ENCODE measurements at places on chromosomes 4 and X.

DNA sequence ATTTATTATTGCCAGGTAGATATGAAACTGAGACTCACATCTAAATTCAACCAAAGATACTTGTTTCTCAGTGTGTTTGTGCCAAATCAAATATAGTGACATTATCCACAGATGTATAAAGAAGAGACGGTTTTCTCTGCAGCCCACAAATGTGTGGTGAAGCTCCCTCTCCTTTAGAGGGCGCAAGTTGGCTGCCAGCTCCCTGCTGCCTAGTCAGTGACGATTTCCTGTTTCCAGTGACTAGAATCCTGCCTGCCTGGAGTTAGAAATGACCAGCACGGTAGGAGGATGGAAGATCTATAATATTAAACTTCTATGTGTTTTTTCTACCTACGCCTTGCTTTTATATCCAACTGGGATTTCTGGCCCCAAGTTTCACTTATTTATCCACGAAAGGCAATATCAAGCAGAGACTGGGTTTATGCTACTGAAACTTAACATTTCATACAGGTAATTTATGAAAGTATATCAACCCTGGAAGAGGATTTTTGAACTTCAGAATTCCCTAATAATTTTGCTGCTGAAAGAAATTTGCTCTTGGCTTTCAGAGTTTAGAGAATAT, 1793.7 kb upstream of the TENM3 start:
- DNase-seq, result no peak

DNA sequence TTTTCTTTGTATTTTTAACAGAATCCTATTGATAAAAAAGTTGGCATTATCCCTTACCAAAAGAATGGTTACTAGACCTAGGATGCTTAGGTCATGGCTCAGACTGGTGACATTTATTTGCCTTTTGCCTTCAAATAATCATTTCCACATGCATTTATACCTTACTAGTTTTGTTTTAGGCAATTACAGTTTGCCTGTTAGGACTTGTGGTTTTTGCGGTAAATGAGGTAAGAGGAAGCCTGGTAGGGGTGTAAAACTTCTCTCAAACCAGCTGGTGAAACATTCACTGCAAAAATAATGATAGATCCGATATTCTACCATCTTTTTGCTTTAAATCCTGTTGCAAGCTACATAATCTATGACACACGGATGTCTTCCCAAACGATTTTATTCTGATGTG, 12.1 kb downstream of the LAMP2 start:
- DNase-seq, result no peak

DNA sequence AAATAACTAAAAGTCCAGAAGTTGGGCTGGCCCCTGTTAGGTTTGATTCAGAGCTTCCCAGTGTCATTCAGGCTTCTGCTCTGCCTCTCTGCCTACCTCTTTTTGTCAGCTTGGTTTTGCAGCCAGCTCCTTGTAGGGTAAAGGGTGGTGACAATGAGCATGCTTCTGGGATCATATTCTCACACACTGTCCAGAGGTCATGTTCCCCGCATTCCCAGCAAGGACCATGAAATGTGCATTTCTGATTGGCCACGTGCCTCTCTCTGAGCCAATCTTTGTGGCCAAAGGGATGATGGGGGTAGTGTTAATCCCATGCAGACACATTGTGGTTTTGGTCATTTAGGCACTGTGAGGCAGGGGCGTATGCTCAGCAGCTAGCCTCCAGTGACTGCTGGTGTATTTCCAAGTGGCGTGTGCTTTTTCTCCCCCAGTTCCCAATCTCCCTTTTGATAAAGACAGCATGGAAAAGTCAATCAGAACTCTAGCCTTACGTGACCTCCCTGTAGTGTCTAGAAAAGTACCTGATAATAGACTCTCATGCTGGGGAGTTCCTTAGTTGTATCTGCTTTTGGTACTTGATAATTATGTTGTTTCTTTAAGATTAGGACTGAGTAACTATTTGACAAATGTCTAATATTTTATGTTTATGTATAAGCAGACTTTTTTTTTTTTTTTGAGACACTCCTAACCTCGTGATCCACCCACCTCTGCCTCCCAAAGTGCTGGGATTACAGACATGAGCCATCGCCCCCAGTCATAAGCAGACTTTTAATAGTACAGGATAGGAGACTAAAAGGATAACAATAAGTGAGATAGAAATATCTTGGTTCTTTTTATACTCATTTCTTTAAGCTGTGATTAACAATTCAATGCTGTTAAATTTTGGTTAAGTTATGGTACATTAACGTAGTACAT, 57.8 kb downstream of the KIAA0232 start:
- DNase-seq, result no peak

DNA sequence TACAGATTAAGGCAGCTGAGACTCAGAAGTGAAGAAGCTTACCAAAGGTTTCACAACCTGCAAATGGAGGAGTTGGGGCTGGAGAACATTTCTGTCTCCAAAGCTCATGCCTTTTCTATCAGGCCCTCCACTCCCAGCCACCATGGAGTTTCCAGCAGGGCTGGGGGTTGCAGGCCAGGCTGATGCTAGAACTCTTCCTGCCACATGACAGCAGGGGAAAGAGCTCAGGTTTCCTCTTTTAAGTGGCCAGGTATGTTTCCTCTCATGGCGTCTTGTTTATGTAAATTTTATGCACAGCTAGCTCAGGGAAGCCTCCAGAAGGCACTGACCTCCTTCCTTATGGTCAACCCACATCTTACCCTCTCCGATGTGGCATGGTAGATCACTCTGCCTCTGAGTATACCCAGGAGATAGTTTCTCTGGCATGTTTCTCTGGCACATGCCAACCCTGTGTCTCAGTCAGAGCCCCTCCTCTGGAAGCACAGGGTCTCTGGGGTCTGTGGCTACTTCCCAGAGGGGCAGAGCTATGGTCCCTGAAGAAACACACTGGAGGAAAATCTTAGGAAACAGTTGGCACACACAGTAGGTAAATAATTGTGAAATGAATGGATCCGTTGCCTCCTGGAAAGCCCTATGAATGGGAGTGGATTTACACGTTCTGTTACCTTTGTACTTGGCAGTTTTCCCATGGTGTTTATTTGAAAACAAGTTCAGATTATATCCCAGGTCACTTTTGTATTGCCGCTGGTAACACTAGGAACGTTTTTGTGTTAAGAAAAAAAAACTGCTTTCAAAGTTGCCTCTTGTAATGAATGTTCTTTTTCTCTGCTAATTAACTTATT, 28.9 kb downstream of the PDK3 start:
- no peak for DNase-seq

DNA sequence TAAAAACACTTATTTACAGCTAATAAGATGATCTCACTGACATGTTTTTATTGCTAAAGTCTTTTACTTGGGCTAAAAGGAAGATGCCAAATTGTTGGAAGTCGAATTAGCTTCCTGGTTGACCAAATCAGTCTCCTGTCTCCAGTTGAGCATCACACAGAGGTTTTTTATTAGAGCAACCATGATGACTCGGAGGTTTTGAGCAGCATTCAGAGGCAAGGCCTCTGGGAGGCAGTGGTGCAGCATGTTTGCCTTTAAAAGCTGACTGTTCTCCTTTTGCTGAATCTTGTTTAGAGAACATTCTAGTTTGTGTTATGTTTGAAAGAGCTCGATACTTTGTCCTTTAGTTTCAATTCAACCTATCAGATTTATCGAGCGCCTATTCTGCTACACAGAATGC, 2.1 kb downstream of the UCHL1 start:
- DNase-seq, result peak; percentile 1

- DNase-seq, result no peak
Observed at GRCh38 chrX:149274516-149275105, 230.5 kb downstream of the IDS start.

DNA sequence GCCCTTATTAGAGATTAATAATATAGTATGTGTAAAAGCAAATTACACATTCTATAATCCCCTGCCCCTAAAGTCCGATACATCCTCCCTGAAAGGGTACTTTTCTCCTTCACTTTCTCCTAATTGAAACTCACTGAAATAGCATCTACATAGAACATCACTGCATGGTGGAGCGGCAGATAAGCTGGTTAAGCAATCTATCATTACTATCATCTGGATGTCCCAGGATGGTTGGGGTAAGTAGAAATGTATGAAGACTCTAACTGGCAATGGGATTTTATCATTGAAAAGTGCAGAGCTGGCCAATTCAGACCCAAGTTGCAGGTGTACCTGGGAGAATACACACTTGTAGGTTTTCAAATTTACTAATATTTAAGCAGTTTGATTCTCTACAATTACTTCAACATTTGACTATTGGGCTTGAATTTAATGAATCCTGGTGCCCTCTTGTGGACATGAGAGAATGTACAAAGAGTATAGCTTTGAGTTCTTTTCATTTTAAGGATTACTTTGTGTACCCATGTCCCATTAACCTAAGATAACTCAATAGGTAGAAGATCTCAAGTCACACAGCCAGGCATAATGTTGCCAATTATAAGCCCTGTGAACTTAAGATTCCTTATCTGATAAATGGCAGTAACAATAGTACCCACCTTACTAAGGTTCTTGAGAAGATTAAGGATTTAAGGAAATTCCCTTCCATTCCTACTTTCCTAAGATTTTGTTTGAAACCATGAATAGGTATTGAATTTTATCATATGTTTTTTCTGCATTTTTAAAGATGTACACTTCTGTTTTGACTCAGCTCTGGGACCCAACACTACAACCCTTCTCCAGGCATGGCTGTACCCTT, 69.8 kb downstream of the SHROOM3 start:
- peak; percentile 44 for DNase-seq

GRCh38 chrX:17511556-17511955, 136.6 kb downstream of the NHS start:
- no peak for DNase-seq

- no peak for DNase-seq
Observed at GRCh38 chr4:27759611-27760575, 899.3 kb downstream of the STIM2 start.

DNA sequence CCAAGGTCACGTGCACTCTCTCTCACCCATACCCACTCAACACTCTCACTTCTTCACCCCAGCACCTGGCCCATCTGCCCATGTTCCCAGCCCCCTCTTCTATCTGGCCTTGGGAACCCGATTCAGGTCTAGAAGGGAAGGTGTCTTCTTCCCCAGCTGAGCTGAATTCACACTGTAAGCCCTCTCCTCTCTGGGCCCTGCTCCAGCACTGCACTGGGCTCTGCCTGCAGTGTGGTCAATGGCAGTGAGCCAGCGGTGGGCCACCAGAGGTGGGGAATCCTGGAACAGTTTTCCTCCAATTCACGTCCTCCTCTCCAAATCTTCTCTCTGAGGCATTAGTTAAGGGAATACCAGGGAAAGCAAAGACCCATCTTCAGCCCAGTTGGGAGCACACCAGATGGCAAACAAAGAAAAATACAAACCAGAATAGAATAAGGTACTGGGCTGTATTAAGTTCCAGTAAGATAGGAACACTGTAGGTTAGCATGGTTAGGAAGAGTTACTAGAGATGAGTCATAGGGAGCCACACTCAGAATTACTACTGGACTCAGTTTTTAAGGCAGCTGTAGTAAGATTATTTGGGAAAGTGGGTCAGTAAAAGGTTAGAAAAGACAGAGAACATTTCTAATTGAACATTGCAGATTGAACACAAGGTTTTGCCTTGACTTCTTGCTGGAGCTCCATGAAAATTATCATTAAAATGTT, 5.0 kb downstream of the AWAT2 start:
- no peak for DNase-seq

GRCh38 chr4:38939165-38939564, 71.6 kb downstream of the FAM114A1 start:
- no peak for DNase-seq

GRCh38 chr4:125526420-125526819, 211.7 kb downstream of the FAT4 start:
- no peak for DNase-seq

DNA sequence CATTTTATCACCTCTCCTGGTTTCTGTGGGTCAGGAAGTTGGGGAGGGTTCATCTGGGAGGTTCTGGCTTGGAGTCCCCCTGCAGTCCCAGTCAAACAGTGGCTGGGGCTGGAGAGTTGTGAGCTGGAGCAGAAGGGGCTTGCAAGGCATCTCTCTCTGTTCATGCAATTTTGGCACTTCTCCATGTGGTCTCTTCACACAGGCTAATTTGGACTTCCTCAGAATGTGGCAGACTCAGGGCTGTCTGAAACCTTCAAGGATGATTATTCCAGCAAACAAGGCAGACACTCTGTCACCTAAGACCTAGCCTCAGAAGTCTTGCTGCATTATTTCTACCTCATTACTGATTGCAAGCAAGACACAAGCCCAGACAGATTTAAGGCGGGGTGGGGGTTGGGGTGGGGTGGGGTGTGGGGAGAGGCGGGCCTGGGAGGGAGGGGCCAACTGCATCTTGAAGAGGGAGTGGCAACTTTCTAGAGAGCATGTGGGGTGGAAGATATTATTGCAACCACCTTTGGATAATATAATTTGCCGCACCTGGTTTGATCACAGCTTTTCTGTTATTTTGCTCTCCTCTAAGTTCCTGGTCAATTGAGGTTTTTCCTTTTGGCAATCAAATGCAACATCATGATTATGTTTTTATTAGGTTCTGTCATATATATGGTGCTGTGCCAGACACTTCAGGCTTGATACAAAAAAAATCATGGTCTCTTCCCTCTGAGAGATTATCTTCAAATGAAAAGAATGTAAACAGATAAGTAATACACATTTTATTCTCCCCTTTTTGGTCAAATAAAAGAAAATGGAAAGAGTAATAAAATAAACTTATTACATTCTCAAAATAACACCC, 799.5 kb downstream of the RPA4 start:
- DNase-seq, result no peak

- DNase-seq, result no peak
Observed at GRCh38 chrX:153877571-153878261, 8.3 kb downstream of the L1CAM start.

GRCh38 chr4:176150356-176150682, 45.1 kb downstream of the SPATA4 start:
- DNase-seq, result no peak

- DNase-seq, result no peak
Observed at GRCh38 chr4:164876700-164877324, at the start of gene APELA. TSS of gene APELA (plus strand) at chr4:164877178. CDS start at chr4:164877332, 154 bp downstream.

DNA sequence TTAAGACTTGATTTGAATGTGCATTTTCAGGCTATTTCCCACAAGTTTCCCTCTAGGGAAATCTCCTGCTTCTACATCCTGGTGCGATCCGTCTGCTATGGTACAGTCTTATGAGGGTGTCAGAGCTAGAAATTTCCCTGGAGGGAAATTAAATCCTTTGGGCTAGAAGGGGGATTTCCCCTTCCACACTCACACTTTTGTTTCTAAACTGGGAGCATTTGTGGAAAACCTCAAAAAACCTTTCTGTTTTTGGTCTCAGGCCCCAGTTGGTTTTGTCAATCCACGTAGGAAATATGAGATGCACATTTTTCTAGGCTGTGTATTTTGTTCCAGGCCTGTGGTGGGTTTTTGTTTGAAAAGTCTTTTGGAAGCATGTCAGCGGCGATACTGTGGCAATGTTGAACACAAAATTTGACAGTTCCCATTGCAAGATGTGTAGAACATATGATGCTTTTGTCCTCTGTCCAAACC, 17.8 kb downstream of the HMGB3 start:
- DNase-seq, result no peak

Measured in NCI-H774 (cell line).